Stimulated activated CD4-positive, alpha-beta T cell treated with anti-CD3 and anti-CD28 coated beads, Interleukin-12 subunit alpha, Interleukin-12 subunit beta, amount 100 ng/mL, for 24 hours (primary cell): ENCODE measurements at places on chromosomes 2 and 18.

GRCh38 chr2:33134791-33135560 is 188.2 kb downstream of the LTBP1 start:
- DNase-seq: no peak

DNA sequence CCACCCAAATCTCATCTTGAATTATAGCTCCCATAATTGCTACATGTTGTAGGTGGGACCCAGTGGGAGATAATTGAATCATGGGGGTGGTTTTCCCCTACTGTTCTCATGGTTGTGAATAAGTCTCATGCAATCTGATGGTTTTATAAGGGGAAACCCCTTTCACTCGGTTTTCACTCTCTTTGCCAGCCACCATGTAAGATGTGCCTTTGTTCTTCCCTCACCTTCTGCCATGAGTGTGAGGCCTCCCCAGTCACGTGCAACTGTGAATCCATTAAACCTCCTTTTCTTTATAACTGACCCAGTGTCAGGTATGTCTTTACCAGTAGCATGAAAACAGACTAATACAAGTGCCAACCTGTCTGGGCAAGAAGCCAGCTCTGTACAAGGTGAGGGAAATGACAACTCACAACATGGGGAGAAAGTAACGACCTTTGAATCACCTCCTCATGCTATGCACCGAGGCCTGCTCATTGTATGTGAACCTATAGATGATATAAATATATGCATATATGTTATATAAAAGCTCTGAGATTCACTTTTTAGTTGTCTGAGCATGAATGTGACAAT is 162.2 kb downstream of the ALPK2 start:
- no peak for DNase-seq

- DNase-seq: no peak
Observed at GRCh38 chr2:120472031-120472430, 126.1 kb downstream of the INHBB start.

DNA sequence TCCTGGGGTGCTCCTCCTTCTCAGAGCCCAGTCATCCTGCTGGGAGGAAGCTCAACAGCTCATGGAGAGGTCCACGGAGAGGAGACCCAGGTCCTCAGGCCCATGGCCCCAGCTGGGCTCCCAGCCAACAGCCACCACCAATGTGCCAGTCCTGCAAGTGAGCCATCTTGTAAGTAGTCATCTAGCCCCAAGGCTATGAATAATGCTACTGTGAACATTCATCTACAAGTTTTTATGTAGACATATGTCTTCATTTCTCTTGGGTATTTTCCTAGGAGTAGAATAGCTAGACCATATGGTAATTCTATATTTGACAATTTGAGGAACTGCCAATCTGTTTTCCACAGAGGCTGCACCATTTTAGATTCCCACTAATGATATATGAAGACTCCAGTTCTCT is 166.1 kb downstream of the MTCL1 start:
- DNase-seq: no peak

DNA sequence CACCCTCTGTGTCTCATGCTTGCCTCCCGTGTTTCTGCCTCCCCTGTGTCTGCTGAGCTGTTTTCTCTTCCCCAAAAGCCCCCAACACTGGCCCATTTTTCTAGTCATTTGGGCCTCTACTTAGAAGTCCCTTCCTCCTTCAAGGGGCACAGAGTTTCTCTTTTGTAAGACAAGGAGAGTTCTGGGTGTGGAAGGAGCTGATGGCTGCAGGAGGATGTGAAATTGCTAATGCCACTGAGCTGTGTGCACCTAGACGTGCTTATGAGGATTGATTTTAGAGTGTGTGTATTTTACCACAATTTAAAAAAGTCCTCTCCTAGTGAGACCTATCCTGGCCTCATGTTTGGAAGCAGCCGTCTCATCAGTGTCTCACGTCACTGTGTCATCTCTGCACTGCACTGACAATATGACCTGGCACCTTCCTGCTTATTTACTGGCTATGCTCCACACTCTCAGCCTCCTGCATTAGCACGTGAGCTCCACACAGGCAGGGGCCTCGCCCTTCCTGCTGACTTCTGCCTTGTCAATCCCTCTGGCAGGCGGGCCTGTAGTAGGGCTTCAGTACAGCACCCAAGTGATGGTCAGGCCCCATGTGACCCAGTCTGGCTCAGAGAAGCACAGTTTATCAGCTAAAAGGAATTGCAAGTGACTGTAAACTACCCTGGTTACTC is 8.0 kb upstream of the MBP start:
- no peak for DNase-seq

GRCh38 chr2:217102956-217103355 is 243.1 kb upstream of the TNP1 start:
- DNase-seq: no peak

GRCh38 chr18:68833756-68834155 is 35.9 kb downstream of the CCDC102B start:
- no peak for DNase-seq

DNA sequence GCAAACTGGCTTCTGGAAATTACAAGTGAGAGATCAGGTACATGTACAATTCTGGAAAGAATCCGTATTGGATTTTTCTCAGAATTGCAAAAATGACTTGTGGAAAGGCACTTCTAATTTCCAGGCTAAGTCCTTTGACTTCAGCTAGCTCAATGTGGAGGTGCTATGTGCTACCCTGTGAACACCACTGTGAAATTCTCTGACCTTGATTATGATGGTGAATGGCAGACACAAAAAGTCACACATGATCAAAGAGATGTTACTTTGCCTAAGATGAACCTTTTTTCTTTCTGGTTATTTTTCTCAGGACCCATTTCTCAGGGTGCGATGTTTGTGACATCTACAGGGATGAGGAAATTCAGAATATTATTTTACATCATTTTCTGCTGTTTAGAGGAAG is 856.6 kb upstream of the VRK2 start:
- no peak for DNase-seq

GRCh38 chr2:8253781-8254180 is 428.1 kb upstream of the ID2 start:
- DNase-seq: no peak

DNA sequence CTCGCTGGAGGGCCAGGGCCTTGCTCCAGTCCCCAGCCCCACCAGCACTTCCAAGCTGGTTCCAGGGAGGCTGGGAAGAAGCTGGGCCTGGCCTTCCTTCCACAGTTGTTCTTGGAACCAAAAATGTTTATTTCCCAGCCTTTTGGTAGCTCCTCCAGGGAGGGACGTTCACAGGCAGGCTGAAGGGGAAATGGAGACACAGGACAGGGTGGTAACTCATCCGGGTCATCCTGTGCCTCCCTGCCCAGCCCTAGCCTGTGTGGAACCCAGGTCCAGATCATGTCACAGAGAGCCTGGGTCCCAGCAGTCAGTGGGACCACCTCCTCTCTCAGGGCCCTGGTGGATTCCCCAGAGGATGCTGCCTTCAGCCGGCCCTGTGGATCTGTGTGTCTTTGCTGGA is 12.5 kb upstream of the ARMC9 start:
- no peak for DNase-seq

DNA sequence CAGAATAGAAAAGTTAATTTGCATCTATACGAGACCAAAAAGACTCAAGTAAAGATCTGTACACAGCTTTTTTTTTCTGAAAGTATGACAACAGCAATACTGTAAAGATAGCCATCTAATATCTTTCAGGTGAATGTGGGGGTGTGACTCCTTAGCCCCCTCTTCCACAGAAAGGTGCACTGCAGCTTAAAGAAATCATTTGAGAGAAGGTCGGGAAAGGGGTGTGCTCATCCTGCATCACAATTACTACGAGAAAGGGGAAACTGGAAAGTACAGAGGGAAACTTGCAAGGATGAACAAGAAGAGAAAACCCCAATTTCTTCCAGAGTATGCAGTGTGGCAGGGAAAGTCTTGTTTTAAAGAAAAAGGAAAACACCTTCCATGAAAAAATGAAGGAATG is 255.6 kb downstream of the CCDC178 start:
- no peak for DNase-seq

DNA sequence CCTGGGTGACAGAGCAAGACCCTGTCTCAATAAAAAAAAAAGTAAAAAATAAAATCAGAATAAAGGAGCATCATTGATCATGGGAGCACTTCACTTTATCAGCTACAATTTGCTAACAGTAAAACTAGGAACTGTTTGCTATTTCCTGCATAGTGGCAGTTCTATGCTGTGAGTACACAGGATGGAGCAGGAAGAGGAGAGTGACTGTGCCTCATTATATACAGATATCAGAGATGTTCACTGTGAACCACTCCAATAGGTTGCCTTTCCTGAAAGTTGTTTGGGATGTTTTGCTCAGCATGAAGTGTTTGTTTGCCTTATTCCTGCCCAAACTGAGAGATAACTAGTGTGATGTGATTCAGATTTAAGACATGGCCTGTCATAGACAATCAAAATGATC is 151.4 kb upstream of the EPAS1 start:
- DNase-seq: no peak

- DNase-seq: no peak
Observed at GRCh38 chr2:33476793-33477190, 343 bp downstream of the RASGRP3 start.

GRCh38 chr2:232022718-232023117 is 61.2 kb downstream of the DIS3L2 start:
- DNase-seq: no peak

DNA sequence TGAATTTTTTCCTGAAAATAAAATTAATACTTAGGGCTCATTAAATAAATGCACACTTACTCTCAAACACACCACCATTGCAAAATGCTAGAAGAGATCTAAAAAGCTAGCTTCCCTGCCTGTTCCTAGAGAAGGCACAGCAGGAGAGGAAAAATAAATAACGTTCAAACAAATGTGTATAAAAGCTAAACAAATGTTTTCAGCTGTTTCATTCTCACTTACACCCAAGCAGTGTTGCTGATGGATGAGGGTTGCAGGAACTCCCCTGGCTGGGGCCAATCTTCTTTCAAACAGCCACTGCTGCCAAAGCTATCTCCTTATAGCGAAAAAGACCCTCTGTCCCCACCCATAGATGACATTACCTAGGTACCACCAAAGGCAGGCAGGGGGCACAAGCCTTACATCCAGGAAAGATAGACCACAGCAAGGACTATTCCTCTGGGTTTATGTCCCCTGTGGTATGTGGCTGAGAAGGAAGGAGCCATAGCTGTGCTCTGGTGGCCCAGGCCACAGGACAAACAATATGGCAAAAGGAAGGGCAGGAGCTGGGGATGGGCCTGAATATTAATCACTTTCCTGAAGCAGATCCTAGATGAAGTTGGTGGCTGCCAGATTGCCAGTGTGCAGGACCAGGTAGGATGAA is 214.6 kb downstream of the TTC32 start:
- DNase-seq: no peak

DNA sequence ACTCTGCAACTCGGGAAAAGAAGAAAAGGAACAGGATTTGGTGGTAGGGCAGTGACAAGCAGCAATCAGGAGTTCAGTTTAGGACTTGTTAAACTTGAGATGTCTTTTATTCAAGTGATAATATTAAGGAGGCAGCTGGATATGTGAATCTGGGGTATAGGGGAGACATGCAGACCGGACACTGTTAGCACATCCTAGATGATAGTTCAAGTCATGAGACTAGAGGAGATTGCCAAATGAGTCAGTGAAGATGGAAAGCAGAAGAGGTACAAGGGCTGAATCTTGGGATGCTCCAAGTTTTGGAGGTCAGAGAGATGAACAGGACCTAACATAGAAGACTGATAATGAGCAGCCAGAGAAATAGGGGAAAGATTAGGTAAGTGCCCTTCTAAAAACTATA is 69.5 kb upstream of the PSME4 start:
- no peak for DNase-seq

- no peak for DNase-seq
Observed at GRCh38 chr2:127413782-127414637, 4.2 kb upstream of the PROC start.

GRCh38 chr2:100106460-100106859 is 35.9 kb downstream of the AFF3 start:
- DNase-seq: no peak

GRCh38 chr2:37268111-37268510 is 36.7 kb downstream of the NDUFAF7 start:
- DNase-seq: no peak

DNA sequence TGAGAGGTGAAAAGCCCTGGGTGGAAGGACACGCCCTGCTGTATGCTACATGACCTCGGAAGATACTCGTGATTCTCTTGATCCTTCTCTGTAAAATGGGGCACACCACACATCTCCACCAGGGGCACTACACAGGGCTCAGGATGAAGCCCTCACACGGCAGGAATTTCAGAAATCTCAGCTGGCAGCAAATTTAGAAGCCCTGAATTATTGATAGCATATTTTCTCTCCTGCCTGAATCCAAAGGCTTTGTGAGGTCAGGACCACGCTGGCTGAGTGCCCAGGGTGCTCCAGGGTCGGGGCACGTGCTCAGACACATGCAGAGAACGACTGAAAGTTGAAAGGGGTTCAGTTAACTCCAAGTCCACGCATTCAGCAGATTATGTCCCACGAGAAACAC is 42.1 kb upstream of the GALR1 start:
- peak; percentile 29 for DNase-seq

DNA sequence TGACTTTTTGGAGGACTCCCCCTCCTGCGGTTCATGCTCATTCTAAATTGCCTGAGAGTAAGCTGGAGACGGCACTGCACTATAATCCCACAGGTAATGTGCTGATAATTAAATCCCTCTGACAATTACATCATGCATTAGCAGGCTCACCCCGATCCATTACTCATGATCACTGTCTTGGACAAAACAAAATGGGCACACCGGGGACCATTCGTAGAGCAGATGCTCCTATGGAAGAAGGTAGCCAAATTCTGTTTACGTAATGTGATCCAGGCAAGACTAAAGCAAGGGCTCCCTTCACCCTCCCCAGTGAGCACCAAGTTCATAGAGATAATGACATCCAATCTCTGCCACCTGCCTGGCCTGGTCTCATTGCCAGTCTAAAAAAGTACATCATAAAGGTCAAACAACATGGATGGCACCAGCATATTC is 657.1 kb upstream of the SOX11 start:
- no peak for DNase-seq

GRCh38 chr18:33116376-33116775 is 324.1 kb downstream of the CCDC178 start:
- no peak for DNase-seq

DNA sequence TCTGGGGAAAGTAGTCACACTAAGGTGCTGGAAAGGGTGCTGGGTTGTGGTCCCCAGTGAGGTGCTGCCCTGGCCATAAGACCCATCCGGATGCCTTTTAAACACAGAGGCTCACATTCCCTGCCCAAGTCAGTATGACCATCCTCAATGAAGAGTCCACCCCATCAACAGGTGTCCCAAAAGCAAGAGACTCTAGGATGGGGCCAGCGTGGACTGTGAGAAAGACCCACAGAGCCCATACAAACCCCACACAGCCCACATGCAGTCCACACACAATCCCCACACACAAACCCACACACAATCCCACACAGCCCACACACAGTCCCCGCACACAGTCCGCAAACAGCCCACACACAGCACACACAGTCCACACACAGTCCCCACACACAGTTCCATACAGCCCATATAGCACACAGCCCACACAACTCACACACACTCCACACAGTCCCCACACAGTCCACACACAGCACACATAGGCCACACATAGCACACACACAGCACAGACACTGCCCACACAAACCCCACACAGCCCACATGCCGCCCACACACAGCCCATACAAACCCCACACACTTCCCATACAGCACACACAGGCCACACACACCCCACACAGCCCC is 241.4 kb upstream of the SALL3 start:
- no peak for DNase-seq

GRCh38 chr2:81276595-81276994 is 972.0 kb upstream of the LRRTM1 start:
- DNase-seq: no peak
